Effector memory CD8-positive, alpha-beta T cell (primary cell): ENCODE measurements at places on chromosomes 4 and X.

- H3K36me3 ChIP-seq: peaks cover 15% of the 10 kb centered on the region
- DNase-seq: no peak
- no peak overlapping the region for H3K4me3 ChIP-seq
- H3K27me3 ChIP-seq: no peaks in the 10 kb centered on the region
These were observed 77.1 kb downstream of the ZFYVE28 start for GRCh38 chr4:2341261-2341841.

DNA sequence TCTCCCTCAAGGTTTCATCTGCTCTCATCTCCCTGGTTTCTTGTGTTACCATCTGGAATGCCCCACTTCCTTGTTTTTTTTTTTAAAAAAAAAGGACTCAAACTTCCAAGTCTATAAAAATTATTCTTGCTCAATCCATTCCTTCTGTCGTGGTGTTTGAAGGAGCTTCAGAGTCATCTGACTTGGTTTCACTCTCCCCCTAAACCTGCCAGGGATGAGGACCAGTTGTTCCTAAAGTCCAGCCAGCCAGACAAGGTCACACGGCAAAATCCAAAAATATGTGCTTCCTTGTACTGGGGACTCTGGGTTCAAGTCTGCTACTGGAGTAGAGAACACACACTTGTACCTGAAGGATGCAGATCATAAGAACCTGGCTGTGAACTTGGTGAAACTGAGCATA lies 84.5 kb upstream of the GPM6B start:
- no peak overlapping the region for H3K4me3 ChIP-seq
- H3K4me1 ChIP-seq: no peaks in the 10 kb centered on the region
- no peak for DNase-seq
- H3K36me3 ChIP-seq: no peaks in the 10 kb centered on the region
- no peak overlapping the region for H3K27ac ChIP-seq

- no peaks in the 10 kb centered on the region for H3K27me3 ChIP-seq
- no peak overlapping the region for H3K27ac ChIP-seq
- DNase-seq: no peak
- H3K36me3 ChIP-seq: no peaks in the 10 kb centered on the region
- H3K4me3 ChIP-seq: no peak overlapping the region
These were observed 274.3 kb upstream of the PPARGC1A start for GRCh38 chr4:24164054-24164693.

DNA sequence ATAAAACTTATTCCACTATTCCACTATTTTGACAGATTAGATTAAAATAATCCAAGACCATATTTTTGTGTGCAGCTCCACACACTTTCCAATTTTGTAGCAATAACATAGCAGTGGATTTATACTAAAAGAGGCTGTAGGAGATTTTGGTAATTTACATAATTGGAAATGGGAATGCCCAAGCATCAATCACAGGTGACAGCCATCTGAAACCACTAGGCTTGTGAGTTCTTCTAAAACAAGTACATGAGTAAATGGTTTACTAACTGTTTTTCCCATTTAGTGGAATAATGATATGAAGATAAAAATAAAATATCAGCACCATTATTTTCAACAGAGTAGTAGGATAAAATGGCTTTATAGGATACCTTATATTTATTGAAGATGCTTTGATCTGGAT lies 4.4 kb downstream of the ANK2 start:
- H3K27me3 ChIP-seq: no peaks in the 10 kb centered on the region
- H3K4me3 ChIP-seq: no peak overlapping the region
- no peak overlapping the region for H3K27ac ChIP-seq
- no peaks in the 10 kb centered on the region for H3K36me3 ChIP-seq

GRCh38 chrX:16825264-16826035 lies 39.2 kb downstream of the TXLNG start:
- H3K4me1 ChIP-seq: peaks cover 3% of the 10 kb centered on the region
- H3K36me3 ChIP-seq: peaks cover 54% of the 10 kb centered on the region
- no peaks in the 10 kb centered on the region for H3K27me3 ChIP-seq
- DNase-seq: no peak
- H3K27ac ChIP-seq: no peak overlapping the region

DNA sequence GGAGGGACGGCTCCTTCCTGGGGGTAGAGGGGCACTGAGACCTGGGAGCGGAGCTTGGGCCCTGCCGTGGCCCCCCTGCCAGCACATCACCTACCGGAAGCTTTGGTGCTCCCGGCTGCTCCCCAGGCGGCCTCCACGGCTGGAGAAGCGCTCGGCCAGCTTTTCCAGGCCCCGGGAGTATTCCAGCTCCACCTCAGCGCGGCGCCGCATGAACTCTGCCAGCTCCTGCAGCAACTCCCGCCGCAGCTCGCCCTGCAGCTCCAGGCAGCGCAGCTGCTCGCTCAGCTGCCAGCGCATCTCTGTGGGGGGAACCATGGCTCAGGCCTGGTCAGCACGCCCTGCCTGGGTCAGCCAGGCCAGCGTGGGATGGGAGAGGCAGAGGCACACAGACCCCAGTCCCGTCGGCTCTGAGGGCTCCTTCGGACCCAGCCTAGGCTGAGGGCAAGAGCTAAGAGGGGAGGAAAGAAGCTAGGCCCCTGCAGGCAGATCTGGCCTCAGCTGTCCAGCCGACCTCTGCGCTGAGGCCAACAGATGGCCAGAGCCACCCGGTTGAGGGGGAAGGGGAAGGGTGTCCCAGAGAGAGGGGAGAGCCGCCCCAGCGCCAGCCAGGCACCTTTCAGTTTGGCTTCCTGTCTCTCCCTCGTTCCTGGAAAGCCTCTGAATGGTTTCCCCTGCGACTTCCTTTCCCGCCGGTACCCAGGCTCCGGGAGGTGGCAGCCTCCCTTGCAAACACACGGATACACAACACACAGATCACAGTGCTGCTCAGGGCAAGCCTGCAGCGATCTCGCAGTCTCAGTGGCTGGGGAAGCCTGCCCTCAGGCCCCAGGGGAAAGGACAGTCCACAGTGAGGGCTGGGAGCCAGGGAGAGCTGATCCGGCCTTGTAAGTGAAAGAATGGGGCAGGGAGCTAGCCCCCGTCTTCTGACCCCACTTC lies 4.3 kb downstream of the ARHGAP4 start:
- peaks cover 56% of the 10 kb centered on the region for H3K36me3 ChIP-seq
- peak overlapping the region; percentile 91 for H3K4me3 ChIP-seq
- no peak for DNase-seq
- H3K27me3 ChIP-seq: no peaks in the 10 kb centered on the region
- H3K27ac ChIP-seq: peak overlapping the region; percentile 99
